ENCODE measurements at places on chromosomes 3 and 15.
A peak's percentile ranks its signal among the peaks of the same experiment; 100 is the strongest.

DNA sequence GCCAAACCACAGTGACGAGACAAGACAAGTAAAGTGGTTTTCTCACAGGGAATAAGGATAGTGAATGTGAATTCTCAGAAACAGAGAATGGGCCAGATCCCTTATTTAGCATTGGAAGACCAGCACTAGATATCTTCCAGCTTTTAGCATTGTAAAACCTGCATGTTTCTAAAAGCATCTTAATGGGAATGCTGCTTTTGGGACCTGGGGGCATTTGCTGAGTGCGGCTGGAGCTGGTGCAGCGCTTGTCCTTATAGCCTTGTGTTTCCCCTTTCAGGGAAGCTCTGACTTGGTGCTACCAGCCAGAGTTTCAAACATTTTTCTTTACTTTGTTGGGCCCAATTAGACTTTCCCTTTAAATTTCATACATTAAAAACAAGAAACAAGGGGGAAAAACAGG, 52.9 kb downstream of the CLSTN2 start:
- DNase-seq: no peak

- DNase-seq: no peak
Measured at GRCh38 chr3:50238549-50239026, 2.6 kb downstream of the GNAI2 start.

DNA sequence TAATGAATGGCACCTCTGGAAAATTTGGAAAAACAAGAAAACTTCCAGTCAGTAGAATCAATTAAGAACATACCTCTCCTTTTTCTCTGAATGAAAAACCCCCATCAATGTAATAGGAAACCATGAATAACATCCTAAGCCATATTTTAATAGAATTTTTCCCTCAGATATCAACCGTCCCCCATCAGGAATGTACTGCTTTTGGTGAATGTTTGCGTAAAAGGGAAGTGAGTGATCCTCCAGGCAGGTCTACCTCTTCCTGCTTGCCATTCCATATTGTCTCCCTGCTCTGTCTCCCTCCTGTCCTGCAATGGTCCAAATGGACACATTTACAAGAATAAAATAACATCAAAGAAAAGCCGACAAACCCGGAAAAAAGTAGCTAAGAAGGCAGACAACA, 30.8 kb downstream of the LAMP3 start:
- no peak for DNase-seq

DNA sequence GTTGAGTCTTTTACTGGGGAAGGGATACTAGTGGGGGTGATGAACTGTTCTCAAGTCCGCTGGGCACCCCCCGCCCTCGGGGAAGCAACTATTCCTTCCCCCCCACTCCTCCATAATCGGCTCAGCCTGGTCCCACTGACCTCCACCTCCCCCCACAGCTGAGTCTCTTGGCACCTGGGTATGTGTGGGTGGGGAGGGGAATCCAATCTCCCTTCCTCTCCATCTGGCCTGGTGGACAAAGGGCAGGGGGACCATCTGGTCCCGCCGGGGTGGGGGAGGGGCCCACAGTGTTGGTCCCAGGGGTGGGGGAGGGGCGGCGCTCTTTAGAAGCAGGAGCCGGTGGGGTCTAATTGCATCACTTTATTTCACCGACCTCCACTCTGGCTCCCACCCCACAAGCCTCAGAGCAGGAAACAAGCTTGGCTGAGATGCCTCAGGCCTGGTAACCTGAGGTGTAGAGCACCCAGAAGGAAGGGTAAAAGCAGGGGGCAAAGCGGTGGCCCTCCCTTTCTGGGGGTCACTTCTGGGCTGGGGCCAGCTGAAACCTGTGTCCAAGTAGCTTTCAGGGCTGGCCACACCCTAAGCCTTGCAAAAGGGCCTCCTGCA, 1.0 kb upstream of the PCBP4 start:
- DNase-seq: no peak

DNA sequence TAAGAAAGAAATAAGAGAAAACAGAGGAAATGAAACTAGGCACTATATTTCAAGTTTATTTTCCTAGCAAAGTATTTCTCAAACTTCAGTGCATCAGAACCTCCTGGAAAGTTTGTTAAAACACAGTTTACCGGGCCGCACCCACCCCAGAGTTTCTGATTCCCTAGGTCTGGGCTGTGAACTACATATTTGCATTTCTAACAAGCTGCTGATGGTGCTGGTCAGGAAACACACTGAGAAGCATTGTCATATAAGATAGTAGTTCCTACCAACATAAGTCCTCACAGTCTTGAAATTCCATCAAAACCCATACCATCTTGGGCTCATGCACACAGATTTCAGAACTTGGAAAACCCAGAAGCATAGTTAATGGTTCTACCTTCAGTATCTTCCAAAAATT, 8.3 kb downstream of the SLC9A9 start:
- DNase-seq: no peak

- DNase-seq: no peak
Measured at GRCh38 chr3:186844908-186845307, 2.4 kb downstream of the ADIPOQ start.

- no peak for DNase-seq
Measured at GRCh38 chr3:31967592-31967991, 13.5 kb downstream of the OSBPL10 start.

GRCh38 chr15:72796515-72797337, 13.2 kb upstream of the ADPGK start:
- DNase-seq: no peak

DNA sequence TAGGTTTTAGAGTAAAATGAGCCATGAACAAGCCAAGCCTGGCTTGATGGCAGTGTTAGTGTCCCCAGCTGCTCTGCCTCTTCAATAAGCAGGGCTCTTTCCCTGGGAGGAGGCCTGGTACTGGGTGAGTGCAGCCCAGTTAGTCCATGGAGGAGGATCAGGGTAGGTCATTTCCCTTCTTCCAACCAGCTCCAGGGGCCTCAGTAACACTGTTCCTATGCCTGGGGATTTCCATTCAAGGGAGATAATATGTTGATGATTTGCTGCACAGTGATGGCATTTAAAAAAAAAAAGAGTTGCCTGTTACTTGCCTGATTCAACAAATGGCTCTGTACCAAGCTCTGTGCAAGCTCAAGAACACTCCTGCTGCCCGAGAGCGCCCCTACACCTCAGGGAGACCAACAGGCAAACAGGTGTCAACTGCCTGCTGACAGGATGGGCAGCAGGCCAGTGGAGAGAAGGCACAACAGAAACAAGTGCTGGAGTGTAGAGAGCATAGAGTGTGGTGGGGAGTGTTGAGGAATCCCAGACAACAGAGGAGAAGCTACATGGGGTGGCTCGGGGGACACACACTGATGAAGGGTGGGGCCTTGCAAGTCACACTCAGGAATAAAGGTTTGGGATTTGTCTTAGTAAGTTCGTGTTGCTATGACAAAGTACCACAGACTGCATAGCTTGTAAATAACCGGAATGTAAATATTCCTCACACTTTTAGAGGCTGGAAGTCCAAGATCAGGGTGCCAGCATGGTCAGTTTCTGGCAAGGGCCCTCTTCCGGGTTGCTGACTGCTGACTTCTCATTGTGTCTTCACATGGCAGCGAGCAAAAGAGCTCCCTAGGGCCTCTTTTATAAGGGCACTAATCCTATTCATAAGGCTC, 78.6 kb upstream of the PXYLP1 start:
- DNase-seq: no peak

GRCh38 chr3:10816019-10816862, at the start of gene SLC6A11:
TSS of gene SLC6A11 (plus strand) at chr3:10816228. CDS start at chr3:10816266, 38 bp downstream.
- no peak for DNase-seq

DNA sequence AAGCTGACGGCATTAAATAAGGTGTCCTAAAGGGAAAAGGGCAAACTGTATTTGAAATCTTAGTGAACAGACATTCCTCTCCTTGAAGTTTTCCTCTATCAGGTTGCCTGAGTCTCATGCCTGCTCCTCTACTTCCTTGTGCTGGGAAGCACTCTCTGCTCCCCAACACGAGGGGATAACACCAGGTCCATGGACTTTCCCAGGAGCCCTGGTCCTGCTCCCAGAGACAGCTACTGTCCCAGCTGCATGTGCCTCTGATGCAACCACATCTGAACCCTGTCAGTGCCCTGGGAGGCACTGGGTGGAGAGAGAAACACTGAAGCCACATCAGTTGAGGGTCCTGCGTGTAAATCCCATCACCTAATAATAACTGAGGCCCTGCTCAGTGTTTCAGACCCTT, 7.4 kb downstream of the TLR9 start:
- DNase-seq: no peak

- no peak for DNase-seq
Measured at GRCh38 chr3:4271834-4272233, 31.3 kb upstream of the SETMAR start.

DNA sequence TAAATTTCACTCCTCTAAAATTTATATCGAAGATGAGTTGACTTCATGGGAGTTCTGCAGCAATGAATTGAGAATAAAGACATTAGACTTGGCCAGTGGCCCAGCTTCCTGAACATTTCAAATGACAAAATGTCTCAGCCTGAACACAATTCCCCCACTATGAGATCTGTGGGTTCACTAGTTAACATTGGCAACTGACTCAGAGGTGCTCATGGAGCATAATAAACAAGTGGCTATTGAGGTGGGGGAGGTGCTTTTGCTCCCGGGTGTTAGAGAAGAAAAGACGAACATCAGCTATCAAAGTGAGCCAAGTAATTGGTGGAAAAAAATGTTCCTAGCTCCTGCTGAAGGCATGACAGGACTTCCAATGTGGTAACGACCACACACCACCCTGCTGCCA, 6.3 kb downstream of the ATP13A4 start:
- no peak for DNase-seq

GRCh38 chr3:174957081-174957480, 97.9 kb downstream of the NAALADL2 start:
- DNase-seq: no peak

- no peak for DNase-seq
Measured at GRCh38 chr15:34993877-34994276, 5.8 kb upstream of the ZNF770 start.

GRCh38 chr15:90449206-90449735, 61.2 kb downstream of the IQGAP1 start:
- DNase-seq: no peak

GRCh38 chr3:168545591-168545990, 449.9 kb upstream of the GOLIM4 start:
- DNase-seq: no peak

DNA sequence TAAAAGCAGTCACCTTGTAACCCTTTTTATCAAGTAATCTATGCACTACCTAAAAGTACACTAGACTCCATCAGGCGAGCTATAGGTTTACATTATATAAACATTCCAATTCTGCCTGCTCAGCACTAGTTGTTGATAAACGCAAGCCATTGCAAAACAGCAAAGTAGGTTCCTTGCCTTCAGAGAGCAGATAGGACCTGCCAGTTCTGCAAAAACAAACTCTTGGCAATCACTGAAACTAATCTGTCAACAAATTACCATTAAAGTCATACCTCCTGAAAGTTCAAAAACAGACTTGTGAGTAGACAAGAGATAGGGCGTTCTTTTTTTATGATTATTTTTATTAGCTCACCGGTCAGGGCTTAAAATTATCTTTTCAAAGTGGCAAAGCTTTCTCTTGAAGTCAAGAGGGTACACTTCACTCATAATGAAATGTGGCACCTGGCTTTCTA, 392.5 kb downstream of the FOXP1 start:
- DNase-seq: no peak

- DNase-seq: peak; percentile 4
Measured at GRCh38 chr15:83559310-83559966, 94.5 kb upstream of the ADAMTSL3 start.

DNA sequence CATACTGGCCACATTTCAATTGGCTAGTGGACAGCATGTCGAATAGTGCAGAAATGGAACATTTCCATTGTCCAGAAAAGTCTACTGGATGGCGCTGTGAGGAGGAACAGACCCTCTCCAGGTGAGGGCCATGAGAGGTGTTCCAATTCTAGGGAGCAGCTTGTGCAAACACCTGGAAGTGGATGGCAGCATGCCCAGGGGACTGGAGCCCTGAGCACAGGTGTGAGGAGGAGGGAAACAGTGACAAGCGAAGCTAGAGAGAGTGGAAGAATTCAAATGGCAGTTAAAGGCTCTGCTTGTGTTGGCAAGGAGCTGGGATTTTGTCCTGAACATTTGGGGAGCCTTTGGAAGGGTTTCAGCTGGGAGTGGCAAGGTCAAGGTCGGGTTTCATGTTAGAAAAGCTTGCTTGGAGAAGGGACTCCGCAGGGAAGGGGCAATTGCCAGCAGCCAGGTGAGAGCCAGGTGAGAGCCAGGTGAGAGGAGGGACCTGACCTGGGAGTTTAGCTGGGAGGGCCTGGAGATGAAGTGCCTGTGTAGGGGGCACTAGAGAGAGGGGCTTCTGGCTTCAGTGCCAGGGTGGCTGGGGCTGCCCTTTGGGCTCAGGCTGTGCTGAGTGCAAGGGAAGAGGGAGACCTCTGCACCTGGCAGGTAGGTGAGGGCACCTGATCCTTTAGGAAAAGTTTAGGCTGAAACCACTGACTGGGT, 93.8 kb downstream of the LINGO1 start:
- no peak for DNase-seq

DNA sequence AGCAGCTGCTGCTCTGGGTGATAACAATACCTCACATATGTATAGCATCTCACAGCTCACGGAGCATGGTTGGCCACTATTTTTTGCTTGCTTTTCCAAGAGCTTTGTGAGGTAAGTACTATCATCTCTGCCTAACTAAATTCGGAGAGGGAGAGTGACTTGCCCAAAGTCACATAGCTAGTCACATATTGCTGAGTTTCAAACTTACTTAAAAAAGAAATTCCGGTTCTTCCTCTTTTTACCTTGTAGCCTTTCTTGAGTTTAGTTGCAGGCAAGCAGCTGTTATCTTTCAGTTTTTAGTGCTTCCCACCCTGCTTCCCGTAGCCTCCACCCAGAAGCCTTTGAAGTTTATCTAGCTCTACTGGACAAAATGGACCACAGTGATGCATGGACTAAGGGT, 309.2 kb downstream of the PDCD6IP start:
- no peak for DNase-seq

GRCh38 chr3:122067214-122067550, 12.0 kb downstream of the CD86 start:
- no peak for DNase-seq

- no peak for DNase-seq
Measured at GRCh38 chr3:21294768-21295167, 456.2 kb downstream of the ZNF385D start.

GRCh38 chr15:73845907-73846306, 27.5 kb upstream of the TBC1D21 start:
- DNase-seq: no peak

DNA sequence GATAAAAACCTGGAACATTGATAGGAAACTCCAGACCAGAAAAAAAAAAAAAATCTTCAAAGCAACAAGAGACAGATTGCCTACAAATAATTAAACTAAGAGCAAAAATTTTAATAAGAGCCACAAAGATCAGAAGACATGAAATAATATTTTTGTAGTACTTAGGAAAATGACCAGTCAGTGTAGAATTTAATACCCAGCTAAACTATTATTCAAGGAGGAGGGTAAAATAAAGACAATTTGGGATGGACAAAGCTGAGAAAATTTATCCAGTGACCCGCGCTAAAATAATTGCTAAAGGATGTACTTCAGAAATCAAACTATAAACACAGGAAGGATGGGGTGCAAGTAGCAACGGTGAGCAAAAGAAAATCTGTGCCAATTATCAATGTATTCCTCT, 133.2 kb downstream of the AQP9 start:
- DNase-seq: no peak

DNA sequence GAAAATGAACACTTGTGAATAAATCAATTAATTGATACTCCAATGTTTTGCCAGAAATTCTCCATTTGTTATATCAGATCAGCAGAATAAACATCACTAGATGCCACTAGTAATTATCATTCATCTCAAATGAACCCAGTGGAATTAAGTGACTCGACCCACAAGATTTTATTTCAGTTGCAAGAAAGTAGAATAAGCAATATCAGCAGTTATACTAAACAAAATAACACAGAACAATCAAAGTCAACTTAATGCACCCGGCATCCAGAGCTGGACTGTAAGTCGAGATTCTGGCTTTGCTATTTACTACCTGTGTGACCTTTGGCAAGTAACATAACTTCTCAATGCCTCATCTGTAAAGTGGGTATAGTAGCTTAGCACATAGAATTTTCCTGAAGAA, 256.5 kb downstream of the MEIS2 start:
- no peak for DNase-seq
